ENCODE measurements at places on chromosomes 2 and 18.
A peak's percentile ranks its signal among the peaks of the same experiment; 100 is the strongest.

- DNase-seq = no peak
These were observed 25.0 kb upstream of the TMBIM1 start for GRCh38 chr2:218317303-218317630.

DNA sequence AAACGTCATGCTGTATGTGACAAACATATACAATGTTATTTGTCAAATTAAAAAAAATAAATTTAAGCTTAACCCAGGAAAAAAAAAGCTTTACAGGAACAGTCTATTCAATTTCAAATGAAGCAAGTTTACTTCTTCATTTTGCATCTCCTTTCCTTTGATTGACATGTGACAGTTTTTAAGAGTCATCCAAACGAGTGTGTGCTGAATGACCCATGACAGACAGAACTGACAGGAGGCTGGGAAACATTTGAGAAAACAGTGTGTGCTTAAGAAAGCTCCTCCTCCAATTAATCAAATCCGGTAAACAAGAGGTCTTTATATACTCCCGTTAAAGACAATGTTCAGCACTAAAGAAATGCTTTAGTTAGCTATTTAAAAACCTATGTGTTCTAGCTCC, 177.7 kb downstream of the SRBD1 start:
- DNase-seq = no peak

- DNase-seq = no peak
These were observed 608 bp upstream of the VPS4B start for GRCh38 chr18:63422864-63423304.

DNA sequence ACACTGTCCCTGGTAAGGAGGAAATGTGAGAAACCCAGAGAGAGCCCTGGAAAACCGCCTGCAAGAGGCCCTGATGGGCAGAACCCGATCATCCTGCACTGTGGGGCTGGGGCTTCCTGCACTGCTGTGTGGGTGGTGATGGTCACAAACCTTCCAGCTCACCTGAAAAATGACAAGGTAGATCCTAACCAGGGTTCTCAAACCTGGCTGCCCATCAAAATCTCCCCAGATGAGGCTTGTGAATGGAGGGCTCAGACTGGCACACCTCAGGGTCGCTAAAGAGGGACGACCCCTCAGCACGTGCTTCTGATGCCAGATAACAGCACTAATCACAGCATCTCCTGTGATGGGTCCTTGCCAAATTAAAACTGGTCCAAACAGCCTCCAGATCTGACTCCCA, 74.7 kb downstream of the GYPC start:
- no peak for DNase-seq

DNA sequence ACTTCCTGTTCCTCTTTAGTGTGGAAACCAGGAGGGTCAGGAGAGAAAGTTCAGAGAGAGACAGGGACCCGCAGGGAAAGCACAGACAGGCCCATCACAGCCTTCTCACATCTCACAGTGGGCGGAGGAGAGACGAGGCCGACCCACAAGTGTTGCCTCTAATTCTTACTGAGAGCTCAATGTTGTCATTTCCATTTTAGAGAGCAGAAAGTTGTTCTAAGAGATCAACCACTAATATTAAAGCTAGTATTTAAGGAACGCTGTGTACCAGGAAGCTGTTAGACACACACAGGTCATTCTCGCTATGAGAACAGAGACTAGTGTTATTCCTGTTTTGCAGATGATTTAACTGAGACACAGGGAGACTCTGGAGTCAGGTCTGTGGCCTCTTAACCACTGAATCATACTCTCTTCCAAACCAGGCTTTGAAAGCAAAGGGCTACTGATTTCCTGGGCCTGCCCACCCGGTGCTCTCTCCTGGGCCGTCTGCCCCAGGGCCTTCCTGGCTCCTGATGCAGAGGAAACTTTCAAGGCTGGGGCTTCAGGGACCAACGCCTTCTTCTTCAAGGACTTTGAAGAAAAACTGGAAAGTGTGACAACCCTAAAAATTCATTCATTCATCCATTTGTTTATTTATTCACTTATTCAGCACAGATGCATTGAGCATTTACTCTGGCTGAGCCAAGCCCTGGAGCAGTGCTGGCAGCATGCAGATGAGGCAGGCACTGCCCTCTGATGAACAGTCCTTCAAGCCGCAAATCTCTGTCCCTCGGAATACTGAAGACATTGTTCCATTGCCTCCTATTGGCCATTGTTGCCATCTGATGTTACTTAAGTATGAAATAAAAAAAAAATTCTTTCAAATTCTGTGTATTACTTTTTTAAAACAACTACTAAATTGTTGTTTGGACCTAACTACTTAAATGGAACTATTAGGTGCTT, 37.2 kb upstream of the BIN1 start:
- no peak for DNase-seq

- no peak for DNase-seq
These were observed 173.5 kb upstream of the AGAP1 start for GRCh38 chr2:235320326-235320725.

GRCh38 chr2:25419678-25420242, 78.0 kb upstream of the DNMT3A start:
- DNase-seq = no peak

- no peak for DNase-seq
These were observed 14.1 kb downstream of the SLC66A3 start for GRCh38 chr2:11169333-11169732.

DNA sequence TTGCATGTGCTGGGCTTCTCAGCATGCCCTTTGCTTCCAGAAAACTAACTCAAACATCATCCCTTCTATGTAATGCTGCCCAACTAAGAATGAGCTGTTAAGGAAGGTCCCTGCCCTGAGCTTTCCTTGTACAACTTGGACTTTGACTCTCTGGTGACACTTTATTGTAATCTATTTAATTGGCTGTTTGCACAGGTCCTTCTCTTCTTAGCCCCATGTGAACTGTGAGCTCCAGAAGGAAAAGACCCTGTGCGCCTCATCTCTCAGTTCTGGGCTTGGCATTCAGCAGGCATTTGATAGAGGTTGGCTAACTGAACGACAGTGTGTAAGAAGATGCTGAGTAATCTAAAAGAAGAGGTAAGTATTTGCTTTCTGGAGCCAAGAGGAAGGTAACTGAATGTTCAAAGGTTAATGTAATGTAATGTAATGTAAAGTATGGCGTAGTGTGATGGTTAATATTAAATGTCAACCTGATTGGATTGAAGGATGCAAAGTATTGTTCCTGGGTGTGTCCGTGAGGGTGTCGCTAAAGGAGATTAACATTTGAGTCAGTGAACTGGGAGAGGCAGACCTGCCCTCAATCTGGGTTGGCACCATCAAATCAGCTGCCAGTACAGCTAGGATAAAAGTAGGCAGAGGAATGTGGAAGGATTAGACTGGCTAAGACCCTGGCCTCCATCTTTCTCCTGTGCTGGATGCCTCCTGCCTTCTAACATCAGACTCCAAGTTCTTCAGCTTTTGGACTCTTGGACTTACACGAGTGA, 60.8 kb upstream of the CCDC195 start:
- DNase-seq = no peak

GRCh38 chr18:49612515-49613033, 50.7 kb downstream of the LIPG start:
- no peak for DNase-seq

- no peak for DNase-seq
These were observed 36.8 kb downstream of the PDIA6 start for GRCh38 chr2:10775831-10776230.

DNA sequence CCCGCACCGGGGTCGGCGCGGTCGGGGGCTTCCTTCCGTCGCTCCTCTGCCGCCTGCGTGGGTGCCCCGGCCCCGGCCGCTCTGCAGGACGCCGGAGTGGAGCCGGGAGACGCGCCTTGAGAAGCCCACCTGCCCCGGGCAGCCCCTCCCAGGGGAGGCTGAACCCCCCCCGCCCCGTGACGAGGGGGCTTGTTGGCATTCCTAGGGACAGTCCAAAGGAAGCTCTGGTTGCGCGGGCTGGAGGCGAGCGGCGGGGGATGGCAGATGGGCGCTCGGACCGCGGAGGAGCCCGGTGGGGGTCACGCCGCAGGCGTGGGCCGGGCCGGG, 133.5 kb upstream of the MGAT5 start:
- no peak for DNase-seq

GRCh38 chr2:33984131-33984530, 385.0 kb upstream of the FAM98A start:
- no peak for DNase-seq

- DNase-seq = peak; percentile 8
These were observed at the start of gene KCNF1 for GRCh38 chr2:10911291-10912075. TSS of gene KCNF1 (plus strand) at chr2:10911934. CDS start at chr2:10912427, 493 bp downstream.

DNA sequence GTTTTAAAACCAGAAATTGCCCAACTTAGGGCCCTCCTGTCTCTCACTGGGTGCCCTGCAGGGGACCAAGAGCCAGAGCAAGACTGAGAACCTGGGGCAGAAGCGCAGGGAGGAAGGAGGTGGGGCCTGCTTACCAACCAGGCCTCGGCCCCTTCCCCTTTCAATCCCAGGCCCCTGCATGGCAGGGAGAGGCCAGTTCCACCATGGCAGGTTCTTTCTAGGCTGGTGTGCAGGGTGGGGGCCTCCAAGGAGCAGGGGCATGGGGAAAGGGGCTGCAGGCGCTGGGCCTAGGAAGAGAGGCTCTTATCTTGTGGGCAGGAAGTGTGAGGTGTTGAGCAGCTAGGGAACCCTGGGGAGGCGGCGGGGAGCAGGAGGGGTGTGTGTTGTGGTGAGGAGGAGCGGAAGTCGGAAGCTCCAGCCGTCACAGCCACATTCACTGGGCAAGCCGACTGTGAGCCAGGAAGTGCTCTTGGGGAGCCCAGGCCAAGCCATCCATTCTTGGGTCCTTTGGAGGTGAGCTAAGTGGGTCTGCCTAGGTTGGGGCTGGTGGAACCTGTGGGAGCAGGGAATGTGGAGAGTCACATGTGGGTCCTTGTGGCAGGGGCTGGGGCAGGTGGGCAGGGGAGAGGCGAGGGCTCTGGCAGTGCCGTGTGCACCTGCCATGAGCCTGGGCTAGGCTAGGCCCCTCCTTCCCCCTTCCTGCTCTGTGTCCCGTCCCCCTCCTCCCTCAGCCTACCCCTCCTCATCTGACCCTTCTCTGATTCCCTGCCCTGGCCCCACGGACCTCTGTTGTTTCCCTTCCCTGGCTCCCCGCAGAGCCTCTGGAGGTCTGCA, at the start of gene PSD4:
Gene PSD4, plus strand, starts transcription at position 430 of the 834 bp plus-strand sequence. CDS start 8,486 bp downstream, outside the sequence.
- DNase-seq = no peak

DNA sequence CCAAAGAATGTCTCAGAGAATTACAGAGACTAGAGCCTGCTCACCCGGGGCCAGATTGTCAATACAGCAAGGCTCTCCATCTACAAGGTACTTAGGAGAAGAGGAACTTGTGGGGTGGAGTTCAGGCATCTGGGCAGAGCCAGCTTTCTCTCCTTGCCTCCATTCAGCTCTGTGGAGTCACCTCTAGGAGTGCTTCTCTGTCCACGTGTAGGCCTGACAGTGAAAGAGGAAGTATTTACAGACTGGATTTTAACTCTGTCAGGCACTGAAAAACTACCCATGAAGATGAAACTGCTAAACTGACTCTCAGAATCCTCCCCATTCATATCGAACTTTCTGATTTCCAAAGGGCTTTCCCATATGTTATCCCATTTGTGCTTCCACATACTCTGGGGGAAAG, 315.6 kb downstream of the SETBP1 start:
- no peak for DNase-seq

DNA sequence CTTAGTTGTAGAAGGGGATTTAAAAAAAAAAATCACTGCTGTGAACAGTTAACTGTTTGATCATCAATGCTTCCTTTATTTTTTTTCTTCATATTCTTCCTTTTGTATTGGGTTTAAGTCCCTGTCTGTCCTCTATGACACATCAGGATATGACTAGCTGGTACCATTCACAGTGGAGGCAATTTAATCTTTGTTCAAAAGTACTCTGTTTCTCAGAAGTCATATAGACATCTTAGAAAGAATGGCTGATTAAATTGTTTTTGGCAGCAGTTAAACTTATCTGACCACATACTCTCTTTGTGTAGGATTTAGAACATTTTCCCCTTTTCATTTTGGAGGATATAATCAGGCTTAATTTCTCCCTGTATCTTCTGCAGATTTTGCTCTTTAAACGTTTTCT, 807.8 kb upstream of the CDH2 start:
- DNase-seq = no peak

DNA sequence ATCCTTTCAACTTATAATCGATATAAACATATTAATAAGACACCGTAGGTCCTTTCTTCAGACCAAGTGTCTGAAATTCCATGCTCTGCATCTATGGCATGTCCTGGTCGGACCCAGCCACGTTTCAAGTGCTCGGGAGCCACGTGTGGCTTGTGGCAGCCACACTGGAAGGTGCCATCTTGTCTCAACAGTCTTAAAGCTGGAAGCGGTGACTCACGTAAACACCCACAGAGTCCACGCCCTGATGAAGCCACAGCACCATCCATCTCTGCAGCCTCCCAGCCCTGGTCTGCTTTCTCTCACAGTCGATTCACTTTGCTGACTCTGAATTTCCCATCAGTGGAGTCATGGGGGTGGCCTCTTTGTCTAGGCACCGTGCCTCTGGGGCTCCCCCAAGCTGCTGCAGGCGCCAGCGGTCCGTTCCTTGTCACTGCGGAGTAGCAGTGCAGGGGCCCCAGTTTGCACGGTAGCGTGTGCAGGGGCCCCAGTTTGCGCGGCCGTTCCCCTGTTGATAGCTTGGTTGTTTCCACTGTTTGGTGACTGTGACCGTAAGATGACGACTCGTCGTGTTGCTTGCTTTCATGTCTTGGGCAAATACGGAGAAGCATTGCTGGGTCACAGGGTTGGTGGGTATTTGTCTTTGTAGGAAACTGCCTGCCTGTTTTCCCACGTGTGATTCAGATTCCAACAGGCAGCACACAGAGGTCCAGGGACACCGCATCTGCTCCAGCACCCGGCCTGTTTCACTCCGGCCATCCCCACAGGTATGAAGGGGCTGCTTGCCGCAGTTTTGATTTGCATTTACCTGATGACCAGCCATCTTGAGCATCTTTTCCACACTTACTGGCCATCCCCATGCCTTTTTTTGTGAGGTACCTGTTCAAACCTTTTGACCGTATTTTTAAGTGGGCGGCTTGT, 240.3 kb downstream of the HDAC4 start:
- no peak for DNase-seq

- no peak for DNase-seq
These were observed 431.9 kb upstream of the HS6ST1 start for GRCh38 chr2:128750328-128751165.

DNA sequence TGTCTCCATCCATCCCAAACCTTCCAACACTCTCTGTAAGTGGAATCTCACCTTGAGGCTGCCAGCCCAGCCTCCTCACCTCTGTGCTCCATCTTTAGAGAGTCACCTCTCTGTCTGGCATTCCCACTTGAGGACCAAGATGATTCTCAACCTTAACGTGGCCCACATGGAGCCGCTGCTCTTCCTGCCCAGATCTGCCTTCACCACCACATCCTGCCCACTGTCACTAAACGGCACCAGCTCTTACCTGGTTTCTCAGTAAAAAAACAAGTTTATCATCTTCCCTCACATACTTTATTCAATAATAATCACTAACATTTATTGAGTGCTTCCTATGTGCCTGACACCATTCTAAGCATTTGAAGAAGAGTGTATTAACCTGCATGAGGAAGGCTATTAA, 80.4 kb downstream of the NEDD4L start:
- no peak for DNase-seq

DNA sequence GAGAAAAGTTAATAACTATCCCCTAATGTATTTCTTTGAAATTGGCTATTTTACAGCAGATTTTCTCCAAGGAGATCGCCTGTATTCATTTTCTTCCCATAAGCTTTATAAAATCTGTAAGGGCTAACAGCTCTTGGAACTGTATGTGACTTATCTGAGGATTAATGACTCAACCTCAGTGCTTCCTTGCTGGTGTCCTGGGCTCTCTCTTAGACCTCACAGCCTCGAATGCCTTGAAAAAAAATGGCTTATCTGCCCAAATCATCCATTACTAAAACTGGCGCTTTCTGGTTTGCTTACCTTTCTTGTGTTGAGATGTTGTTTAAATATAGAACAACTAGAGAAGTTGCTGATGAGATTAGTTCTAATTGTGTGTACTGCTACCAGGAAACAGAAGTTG, 713.6 kb downstream of the SLC4A3 start:
- DNase-seq = no peak

- no peak for DNase-seq
These were observed 60.5 kb upstream of the TFPI start for GRCh38 chr2:187614756-187615155.

Data from NCI-H2081 treated with DMSO at 0.1 percent for 48 hours (cell line).